ENCODE measurements at places on chromosomes 6 and 20. TPM values are rescaled to one million over a fixed set of nuclear protein-coding genes. Genes with fewer than 3 reads are reported as not detected.

Gene RNF39
- not detected for total RNA-seq

Gene TCP11
- 2.3 TPM for total RNA-seq

Gene EMILIN3
- total RNA-seq: under 0.01 TPM

Gene TOX2
- total RNA-seq: 24.8 TPM

Gene DUSP15
- not detected for total RNA-seq

Gene MYLK2
- total RNA-seq: 0.18 TPM

Gene CCN5
- total RNA-seq: not detected

Gene MUC22
- total RNA-seq: not detected

Gene BPIFA1
- not detected for total RNA-seq

Gene GRM1
- total RNA-seq: not detected

Gene HDGFL1
- not detected for total RNA-seq

Gene RNF144B
- total RNA-seq: 1.1 TPM

Gene MCCD1
- total RNA-seq: not detected

Gene MROH8
- total RNA-seq: under 0.01 TPM

Gene TREML4
- not detected for total RNA-seq

Gene POFUT1
- total RNA-seq: 63.4 TPM

Gene FERMT1
- 7.5 TPM for total RNA-seq

Gene SLC32A1
- total RNA-seq: not detected

Gene UNC93A
- not detected for total RNA-seq

Gene EBF4
- total RNA-seq: 2.9 TPM

Gene FAM162B
- 7.8 TPM for total RNA-seq

Gene HLA-DOA
- total RNA-seq: not detected

Gene PRR18
- not detected for total RNA-seq

Gene COL20A1
- not detected for total RNA-seq

Gene GABRR2
- total RNA-seq: not detected

Gene TMEM217
- total RNA-seq: 2.0 TPM

Gene HLA-DQA2
- total RNA-seq: not detected

Gene POU3F2
- total RNA-seq: not detected

Gene NEDD9
- total RNA-seq: 7.8 TPM

Gene EPPIN
- not detected for total RNA-seq

Gene GRIK2
- total RNA-seq: not detected

Gene RAB23
- total RNA-seq: 40.6 TPM

Measured in myometrial cell (primary cell).